ENCODE measurements at places on chromosomes 3 and 15. TPM values are rescaled to one million over a fixed set of nuclear protein-coding genes. Genes with fewer than 3 reads are reported as not detected.

The CGNL1 gene
- total RNA-seq: 0.30 TPM

The ZNF620 gene
- total RNA-seq: 2.8 TPM

The ADAMTSL3 gene
- total RNA-seq: 0.34 TPM

The GOLGA6D gene
- total RNA-seq: not detected

The P3H2 gene
- 49.8 TPM for total RNA-seq

The SLCO2A1 gene
- total RNA-seq: 4.8 TPM

The CADPS gene
- not detected for total RNA-seq

The PDZRN3 gene
- total RNA-seq: 3.5 TPM

The MIX23 gene
- 106 TPM for total RNA-seq

The OR5H2 gene
- not detected for total RNA-seq

The PROK2 gene
- 1.9 TPM for total RNA-seq

The ANKRD63 gene
- total RNA-seq: 0.63 TPM

DNA sequence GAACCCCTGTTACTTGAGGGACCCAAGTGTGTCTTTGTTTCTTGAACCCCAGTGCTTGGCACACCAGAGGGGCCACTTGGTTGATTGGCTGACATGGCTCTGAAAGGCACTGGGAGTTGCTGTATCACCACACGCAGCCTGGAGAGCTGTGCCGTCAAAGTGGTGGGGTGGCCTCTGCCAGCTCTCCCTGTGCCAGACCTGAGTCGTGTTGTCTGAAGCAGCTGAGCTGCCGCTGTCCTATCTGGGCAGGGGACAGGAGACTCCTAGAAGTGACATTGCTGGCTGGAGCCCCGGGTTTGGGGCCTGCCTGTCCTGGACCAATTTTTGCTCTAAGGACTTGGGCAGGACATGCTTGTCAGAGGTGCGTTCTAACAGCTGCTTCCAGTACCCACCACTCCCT lies 5.5 kb upstream of the SNX22 start:
- no peak for DNase-seq

GRCh38 chr15:25859838-25860645 lies 3.1 kb downstream of the ATP10A start:
- no peak for DNase-seq

- DNase-seq: no peak
Measured at GRCh38 chr15:73914145-73914544, 12.1 kb upstream of the LOXL1 start.

DNA sequence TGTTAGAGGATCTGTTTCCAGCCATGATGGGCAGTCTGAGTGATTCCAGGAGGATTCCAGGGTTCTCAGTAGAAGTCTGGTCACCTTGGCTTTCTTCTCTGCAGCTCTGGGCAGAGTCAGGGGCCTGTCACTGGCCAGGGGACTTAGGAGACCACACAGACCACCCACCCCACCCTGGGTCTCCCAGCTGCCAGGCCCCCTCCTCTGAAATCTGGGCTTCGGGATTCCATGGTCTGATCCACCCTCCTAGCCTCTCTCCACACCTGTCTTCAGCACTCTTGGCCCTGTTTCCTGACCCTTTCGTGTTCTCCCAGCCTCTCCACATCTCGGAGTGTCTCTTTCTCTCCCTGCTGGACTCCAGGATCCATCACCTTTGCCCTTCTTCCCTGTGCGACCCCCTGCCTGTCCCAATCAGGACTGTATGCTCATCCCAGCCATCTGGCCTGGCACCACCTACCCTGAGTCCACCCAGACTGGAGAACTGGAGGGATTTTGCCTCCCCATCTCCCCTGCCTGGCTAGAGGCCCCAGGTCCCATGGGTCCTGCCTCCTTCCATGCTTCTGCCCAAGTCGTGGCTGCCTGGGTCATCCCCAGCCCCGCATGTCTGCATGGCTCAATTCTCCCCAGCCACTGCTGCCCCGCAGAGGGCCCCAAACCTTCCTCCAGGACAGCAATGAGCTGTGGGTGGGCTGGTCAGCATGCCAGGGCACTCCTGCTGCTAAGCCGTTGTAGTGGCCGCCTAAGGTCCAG lies 34.3 kb downstream of the GOLGA6L10 start:
- no peak for DNase-seq

DNA sequence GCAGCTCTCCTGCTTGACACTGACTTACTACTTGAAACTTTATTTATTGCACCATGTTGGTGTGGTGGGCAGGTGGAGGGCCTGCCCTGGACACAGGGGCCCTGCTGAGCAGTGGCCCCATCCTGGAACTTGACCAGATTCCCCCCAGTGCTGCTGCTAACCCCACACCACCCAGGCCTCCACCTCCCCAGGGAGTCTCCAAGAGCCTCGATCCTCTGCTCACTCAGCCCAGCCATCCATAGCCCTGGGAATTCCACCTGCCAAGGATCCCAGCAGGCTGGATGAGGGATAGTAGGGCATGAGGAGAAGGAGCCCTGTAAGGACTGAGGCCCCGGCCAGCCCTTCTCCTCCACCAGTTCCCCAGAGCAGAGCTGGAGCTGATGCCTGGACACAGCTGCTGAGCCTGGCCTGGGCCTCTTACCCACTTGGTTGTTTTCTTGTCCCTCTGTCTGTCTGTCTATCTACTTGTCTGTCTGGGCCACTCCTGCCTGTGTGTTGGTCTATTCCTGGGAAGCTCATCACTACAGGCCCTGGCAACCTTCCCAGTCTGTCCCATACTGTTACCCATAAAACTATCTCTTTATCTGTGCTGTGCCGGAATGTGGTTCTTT lies 2.8 kb downstream of the CHAC1 start:
- no peak for DNase-seq

DNA sequence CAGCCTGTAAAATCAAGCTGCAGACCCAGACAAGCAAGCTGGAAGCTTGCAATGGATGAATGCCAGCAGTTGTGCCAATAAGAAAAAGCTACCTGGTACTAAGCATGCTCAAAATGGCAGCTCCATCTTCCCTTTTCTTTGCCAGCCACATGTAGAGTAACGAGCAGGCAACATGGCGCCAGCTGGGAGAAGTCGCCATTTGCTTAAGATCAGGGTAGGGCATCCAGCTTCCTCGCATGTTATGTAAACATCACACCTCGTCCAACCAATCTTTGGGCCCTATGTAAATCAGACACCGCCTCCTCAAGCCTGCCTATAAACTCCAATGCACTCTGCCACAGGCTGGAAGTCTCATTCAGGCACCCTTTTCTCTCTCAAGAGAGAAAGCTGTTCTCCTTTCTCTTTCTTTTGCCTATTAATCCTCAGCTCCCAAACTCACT lies 973.9 kb downstream of the FHIT start:
- DNase-seq: peak; percentile 0

DNA sequence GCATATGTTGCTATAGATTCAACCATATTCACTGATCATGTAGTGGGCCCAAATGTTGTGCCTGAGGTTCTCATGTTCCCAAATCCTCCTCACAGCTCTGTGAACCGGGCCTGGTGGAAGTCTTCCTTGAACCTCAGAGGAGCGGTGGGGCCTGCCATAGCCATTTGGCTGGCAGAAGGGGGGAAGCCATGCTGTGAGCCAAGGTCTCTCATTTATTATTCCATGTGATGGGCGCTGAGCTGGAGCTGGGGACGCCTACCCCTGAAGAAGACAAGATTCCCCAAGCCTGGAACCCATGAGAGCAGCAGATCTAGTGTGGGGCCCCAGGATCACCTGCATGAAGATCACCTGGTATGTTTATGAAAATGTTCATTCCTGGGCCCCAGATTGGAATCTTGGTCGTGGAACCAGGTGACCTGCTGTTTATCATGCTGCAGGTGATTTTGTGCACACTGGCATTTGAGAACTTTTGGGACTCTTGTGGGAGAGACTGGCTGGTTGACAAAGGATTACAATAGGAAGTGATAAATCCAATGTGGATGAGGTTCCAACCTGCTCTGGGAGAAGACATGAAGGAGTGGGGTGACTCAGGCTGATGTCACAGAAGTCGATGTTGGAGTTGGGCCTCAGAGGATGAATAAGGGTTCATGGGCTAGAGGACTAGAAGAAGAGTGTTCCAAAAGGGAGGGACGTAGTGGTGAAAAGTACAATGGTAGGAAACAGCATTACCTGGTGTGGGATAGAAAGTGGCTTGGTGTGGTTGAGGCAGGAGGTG lies 102.1 kb downstream of the ASB7 start:
- DNase-seq: peak; percentile 80

GRCh38 chr3:188788621-188789081 lies 383.1 kb upstream of the TPRG1 start:
- DNase-seq: peak; percentile 86

DNA sequence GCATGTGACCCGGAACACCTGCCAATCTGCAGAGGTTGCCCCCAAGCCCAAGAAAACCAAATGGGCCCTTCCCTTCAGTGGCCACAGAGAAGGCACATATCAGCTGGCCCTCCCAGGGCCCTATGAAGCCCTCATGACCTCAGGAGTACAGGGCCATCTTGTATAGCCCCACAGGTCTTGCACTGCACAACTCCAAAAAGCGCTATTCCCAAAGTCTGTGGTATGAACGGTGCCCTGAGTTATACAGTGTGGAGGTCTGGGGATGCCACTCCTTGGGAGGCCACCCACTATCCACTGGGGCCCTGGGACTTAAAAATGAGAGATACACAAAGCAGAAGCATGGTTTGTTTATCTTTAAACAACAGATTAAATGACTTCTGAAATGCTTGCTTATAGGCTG lies 61.5 kb downstream of the CAPN7 start:
- no peak for DNase-seq

- DNase-seq: peak; percentile 93
Measured at GRCh38 chr15:101579631-101580163, 72.5 kb downstream of the TM2D3 start.

DNA sequence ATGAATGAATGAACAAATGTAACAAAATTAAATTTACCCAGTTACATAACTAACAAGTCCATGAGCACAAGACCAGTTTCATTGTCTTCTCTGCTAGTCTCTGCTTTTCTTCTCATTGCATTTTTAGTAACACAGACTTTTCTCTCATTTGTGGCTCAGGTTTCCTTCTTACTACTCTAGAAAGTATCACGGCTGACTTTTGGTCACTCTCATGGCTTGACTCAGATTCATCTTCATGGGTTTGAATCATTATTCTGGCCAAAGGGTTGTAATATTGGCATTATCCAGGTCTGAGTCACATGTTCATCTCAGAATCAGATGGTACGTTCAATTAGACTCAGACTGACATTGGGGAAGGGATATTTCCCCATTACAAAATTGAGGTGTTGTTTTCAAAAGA lies 121.5 kb upstream of the SATB1 start:
- no peak for DNase-seq

- DNase-seq: no peak
Measured at GRCh38 chr15:88799341-88799740, 3.9 kb upstream of the ACAN start.

- DNase-seq: no peak
Measured at GRCh38 chr15:78266229-78266628, 1.9 kb downstream of the DNAJA4 start.

DNA sequence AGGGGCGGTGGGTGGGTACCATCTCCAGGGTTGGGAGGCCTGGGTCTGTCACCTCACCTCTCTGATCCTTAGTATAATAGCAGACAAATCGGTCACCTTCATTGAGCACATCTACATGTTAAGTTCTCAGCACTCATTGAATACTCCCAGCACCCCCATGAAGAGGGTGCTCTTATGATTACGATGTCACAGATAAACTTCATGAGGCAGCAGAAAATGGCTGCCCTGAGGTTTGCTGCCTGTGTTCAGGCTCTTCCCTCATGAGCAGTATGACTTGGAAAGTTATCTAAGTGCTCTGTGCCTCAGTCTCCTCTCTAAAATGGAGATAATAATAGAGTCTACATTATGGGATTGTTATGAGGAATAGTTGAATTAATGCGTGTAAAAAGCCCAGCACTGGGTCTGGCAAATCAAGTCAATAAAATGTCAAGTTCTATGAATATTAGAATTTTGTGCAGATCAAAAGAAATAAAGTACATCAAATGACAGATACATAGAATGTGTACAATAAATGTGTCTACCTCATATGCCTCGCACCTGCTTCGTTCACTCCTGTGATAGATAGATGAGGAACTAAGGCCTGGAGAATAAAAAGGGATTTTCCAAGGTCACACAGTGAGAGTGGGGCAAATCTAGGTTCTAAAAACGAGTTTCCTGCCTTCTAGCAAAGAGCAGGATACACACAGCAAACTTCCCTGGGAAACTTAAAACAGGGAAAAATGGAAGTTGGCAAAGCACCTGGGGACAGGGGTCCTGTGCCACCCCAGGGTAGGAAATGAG lies 142.2 kb upstream of the MRPS22 start:
- DNase-seq: no peak

- no peak for DNase-seq
Measured at GRCh38 chr3:8550611-8551010, 49.0 kb downstream of the LMCD1 start.

GRCh38 chr15:67607959-67608637 lies 65.6 kb downstream of the MAP2K5 start:
- no peak for DNase-seq

DNA sequence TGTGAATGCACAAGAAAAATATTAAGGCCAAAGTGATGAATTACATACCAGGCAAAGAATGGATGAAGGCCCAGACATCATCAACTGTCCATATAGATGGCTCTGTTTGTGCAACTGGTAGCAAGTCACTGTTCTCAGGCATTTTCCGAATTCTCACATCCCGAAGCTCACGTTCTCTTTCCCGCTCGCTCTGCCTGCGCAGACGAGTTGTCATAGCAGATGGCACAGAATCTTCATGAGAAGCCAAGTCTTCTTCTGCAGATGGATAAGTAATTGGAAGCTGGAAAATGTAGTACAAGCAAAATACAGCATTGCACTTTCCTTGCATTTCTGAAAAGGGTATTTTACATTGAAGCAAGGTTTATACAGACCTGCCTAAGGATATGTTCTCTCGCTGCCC lies 64.6 kb downstream of the GPR160 start:
- DNase-seq: no peak

DNA sequence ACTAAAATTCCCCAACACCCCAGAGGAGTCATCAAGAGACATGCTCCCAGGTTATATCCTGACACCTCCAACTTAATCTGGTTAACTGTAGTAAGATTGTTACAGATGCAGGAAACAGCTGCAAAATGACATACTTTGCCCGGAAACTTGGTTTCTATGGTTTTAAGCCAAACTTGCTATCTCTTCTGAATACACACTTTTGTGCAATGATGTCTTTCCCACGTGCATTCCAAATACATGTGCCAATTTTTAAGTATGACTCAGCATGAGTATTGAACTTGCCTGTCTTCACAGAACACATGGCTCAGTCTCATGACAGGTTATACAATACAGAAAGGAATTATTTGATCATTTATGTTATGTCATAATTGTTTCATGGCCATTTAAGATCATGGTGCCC lies 207.0 kb upstream of the DCBLD2 start:
- peak; percentile 76 for DNase-seq

DNA sequence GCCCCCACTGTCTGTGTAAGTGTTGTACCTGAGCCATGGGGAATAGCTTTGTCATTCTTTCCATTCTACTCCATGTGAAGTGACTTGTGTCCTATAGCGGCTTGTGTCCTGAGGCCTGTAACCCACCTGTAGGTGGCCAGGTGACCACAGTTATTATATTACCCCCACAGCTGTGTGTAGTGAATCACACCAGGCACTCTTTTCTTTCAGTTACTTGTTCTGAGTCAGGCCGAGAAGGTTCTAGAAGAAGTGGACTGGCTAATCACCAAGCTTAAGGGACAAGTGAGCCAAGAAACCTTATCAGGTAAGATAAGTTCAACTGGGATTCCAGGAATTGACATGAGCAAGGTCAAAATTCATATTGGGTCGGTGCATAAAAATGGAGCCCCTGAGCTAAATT lies 29.2 kb downstream of the POLG start:
- no peak for DNase-seq

Measured in Daoy (cell line).